ENCODE measurements at places on chromosomes 6 and 20.

DNA sequence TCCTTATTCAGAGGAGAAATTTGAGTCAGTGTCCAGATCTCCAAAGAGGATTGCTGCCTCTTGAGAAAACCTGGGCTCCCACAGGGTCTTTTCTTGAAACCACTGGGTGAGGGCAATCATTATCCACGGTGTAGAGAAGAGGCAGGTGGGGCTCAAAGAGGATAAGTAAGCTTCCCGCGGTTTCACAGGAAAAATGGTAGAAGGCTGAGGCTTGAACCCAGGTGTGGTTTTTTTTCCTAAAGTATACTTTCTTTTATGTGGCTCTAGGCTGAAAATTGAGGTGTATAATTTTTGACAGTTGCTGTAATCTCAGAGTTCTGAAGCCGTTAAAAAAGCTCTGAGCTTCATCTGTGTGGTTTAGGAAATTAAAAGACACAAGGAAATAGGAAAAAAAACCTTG lies 164.5 kb downstream of the FARS2 start:
- DNase-seq, result no peak

- DNase-seq, result no peak
These were observed 166.4 kb downstream of the EYA4 start for GRCh38 chr6:133407320-133408100.

GRCh38 chr6:121330516-121330915 lies 3.8 kb downstream of the TBC1D32 start:
- no peak for DNase-seq

DNA sequence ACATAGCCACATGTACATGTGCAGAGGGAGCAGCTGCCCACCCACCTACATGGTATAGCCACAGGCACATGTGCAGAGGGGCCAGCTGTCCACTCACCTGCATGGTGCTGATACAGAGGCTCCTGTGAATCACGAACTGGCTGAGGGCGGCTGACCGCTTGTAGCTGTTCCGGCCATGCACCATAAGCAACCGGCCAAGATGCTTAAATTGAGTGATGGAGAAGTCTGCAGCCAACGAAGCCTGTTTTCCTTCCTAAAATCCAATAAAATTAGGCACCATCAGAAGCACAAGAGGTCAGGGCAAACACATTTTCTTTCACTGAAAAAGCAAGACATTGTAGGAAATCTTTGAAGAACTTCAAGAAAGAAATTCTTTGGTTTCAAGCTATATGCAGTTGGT lies 71.1 kb upstream of the NFATC2 start:
- DNase-seq, result no peak

DNA sequence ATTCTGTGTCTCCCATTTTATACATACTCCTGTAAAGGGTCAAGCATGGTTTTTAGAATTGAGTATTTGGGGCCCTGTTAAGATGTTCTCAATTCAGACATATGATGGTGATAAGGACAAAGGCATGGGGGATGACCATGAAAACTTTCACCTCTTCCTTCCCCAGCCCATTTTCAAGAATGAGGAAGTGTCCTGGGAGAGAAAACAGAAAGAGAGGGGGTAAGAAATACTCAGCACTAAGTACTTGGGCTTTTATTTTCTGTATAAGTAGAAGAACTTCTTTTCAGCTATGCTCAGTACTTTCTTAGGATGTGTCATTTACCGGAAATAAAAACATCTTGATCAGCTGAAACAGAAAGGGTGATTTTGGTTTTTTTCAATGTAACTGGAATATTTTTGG lies 10.9 kb upstream of the MBOAT1 start:
- DNase-seq, result no peak

DNA sequence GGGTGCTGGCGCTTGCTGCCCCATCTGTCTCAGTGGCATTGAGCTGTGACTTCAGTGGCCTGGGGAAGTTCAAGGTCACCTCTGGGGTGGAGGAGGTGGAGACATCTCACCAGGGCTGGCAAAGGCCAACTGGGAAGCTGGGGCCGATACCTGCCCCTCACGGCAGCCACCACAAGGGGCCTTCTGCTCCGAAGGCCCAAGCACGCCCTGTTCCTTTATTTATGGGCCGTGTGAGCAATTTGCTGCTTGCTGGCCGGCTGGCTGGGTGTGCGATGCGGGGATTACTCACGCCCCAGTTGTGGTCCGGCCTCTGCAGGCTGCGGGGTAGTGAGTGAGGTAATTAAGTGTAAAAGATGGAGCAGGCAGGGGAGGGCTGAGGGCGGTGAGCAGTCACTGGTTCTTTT lies 13.2 kb upstream of the SCRT2 start:
- no peak for DNase-seq

GRCh38 chr6:402901-403658 lies 11.5 kb downstream of the IRF4 start:
- no peak for DNase-seq

DNA sequence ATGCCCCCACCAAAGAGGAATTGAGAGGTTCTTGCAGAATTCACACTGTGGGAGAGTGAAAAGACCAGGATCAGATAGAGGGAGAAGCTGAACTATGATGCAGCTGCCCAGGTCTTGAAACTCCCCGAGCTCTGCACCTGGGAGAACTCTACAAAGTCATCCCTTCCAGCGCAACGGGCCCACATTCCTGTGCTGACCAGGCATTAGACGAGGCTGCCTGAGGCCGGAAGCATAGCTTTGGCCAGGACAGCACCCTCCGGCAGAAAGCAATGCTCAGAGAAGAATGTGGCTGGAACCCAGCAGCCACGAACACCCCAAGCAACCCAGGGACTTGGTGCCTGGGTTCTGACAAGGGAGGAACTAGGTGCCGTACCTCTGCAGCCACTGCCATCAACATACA lies 281.5 kb upstream of the CDH4 start:
- DNase-seq, result no peak

GRCh38 chr20:2178318-2179232 lies 76.9 kb downstream of the STK35 start:
- no peak for DNase-seq

DNA sequence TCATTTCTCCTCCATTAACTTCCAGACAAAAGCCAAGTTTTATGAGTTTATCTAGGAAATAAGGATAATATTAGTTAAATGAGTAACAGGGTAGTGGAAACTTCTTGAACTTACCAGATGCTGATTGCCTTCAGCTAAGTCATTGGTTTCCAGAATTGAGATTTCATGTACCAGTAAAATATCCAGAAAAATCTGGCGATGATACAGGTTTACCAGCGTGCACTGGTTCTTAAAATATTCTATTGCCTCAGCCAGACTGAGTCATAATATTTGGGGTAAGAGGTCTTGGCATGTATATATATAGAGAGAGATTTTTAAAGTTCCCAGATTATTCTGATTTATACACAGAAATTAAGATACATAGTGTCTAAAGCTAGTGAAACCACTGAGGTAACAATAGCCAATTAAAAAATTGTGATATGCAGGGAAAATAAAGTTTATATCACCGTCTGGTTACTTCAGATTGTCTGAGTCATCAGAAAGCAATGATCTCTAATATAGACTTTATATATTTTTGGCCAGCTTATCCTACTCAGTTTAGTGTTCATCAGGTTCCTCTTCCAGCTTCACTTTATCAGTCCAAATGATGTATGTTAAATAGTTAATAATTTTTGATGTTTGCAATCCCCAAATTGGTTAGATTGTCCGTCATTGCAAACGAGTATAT lies 39.5 kb upstream of the SDHAF4 start:
- no peak for DNase-seq

- DNase-seq, result no peak
These were observed 975 bp upstream of the PPT2 start for GRCh38 chr6:32152769-32153563.

DNA sequence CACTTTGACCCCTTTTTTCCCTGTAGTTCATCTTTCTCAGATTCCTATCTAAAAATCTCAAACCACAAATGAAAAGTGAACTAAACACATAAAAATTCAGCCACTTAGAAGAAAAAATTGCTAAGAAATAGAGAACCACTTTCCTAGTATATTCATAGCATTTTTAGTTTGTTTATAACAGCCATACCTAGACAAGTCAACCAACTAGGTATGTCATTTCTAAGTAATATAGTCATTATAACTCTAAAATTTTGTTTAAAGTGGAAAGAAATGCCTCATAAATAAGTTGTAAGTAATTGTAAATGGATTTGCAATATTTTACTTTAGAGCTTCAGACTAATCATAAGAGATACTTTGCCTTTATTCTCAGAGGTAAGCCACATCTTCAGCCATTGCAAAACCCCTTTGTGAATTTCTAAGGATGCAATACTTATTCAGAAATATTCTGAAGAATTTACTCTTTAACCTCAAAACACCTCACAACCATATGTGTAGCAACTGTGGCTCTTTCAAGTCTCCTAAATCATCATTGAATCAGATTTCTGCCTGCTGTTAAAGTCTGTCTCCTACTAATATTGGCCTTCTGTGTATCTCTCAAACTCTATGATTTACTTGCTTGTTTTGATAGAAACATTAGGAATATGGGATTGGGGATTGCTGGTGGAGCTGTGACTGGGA lies 6.9 kb upstream of the SUMO4 start:
- DNase-seq, result no peak

- DNase-seq, result no peak
These were observed 235.8 kb downstream of the EPHA7 start for GRCh38 chr6:93183531-93183972.

- no peak for DNase-seq
These were observed 82.6 kb upstream of the SPTLC3 start for GRCh38 chr20:12925863-12926793.

GRCh38 chr20:45545754-45546453 lies 1.3 kb downstream of the EPPIN start:
- DNase-seq, result no peak

DNA sequence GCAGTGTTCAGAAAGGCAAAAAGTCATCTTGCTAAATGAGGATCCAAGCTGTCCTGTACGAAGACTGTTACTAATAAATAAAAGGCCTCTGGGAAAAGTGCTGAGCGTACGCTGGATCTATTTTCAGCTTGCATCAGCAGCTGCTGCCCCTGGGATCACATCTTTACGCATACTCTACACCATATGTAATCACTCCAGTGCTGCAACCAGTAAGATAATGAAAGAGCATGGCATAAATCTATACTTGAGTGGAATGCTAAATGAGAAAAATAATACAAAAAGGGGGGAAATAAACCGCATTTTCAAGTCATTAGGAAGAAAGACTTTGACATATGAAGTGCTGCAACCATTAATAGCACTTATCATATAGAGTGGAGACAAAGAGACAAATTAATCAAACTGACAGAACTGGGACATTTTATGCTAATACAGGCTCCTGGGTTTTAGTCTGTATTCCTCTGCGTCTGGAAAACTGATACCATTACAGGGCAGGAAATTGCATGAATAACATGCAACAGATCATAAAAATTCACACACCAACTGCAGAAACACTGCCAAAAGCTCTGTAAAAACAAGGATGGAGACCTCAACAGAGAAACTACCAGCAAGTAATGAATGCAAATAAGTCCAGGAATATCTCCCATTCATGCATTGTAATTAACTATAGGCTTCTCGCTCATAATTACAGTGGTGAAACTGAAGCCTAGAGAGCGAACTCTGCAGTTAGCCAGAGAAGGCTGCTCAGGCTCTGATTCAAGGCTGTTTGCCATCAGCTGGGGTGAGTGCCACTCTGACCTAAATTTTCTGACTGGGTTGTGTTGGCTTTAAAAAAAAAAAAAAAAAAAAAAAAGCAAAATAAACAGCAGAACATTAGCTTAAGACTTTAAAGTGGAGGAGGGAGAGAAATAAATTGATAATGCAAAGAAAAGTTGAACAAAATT lies 83.8 kb downstream of the GJA10 start:
- no peak for DNase-seq

- no peak for DNase-seq
These were observed 30.0 kb upstream of the TMEM14A start for GRCh38 chr6:52640916-52641315.

- DNase-seq, result no peak
These were observed 677.7 kb downstream of the DOK5 start for GRCh38 chr20:55153001-55153645.

- no peak for DNase-seq
These were observed 195.0 kb downstream of the TASP1 start for GRCh38 chr20:13443690-13444089.

DNA sequence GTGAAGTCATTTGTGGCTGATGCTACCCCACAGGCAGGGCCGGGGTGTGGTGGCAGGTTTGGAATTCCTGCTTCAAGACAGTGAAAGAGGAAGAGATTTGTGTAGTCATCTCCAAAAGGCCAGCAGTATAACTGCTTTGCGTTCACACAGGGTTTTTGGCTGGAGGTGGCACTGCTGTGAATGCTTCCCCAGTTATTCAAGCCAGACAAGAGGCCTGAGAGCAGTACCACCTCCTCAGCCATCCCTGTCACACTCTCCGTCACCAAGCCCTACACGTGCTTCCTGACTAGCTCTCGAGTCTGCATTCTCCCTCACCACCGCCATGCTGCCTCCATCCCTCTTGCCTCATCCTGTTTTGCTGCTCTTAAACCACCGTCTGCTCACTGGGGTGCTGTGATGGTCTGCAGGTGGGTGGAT lies 23.9 kb downstream of the ARMC2 start:
- DNase-seq, result no peak

- DNase-seq, result no peak
These were observed 166.5 kb downstream of the KIF6 start for GRCh38 chr6:39558591-39559190.

DNA sequence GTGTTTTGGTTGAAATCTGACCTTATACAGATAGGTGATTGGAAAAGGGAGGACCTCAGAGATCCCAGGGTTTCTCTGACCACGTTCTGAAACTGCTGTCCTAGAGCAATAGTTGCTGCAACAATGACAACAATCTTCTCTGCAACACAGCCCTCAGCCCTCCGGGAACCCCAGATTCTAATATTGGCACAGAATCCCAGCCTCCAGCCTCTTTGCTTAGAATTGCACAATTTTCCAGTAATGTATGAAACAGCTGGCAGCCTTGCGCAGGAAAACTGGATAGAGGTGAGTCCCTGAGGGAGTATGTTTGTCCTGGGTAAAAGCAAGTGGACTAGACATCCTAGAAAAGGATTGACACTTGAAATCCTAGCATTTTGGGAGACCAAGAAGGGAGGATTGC lies 30.4 kb upstream of the PNRC1 start:
- no peak for DNase-seq

DNA sequence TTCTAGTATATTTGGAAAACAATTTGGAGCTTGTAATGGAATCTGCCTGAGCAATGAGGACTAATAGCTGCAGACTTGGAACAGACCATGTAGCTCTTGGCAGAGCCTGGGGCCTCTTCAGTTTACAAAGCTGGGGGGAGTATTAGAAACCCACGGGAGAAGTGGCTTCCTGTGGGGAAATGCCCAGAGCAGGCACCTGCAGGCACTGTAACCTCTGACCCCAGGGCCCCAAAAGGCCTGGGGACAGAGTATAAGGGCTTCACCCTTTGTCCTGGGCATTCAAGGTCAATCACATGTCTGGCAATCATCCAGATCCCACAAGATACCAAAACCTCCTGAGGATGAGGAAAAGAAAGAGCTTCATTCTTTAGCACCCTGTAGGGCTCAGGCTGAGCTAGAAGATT lies 19.4 kb downstream of the PKIG start:
- DNase-seq, result no peak

GRCh38 chr6:12485226-12485764 lies 195.1 kb downstream of the EDN1 start:
- no peak for DNase-seq

GRCh38 chr6:137875058-137875520 lies 8.0 kb downstream of the TNFAIP3 start:
- no peak for DNase-seq

- no peak for DNase-seq
These were observed 208.5 kb upstream of the CITED2 start for GRCh38 chr6:139582956-139583355.

GRCh38 chr20:63325554-63326313 lies 32.7 kb downstream of the COL20A1 start:
- no peak for DNase-seq

- no peak for DNase-seq
These were observed 90.2 kb upstream of the HDAC2 start for GRCh38 chr6:114061116-114061515.

- no peak for DNase-seq
These were observed 38.0 kb downstream of the YTHDF1 start for GRCh38 chr20:63177785-63178445.
